ENCODE measurements at places on chromosomes 7 and 10. TPM values are rescaled to one million over a fixed set of nuclear protein-coding genes. Genes with fewer than 3 reads are reported as not detected.

Gene OPN1SW
- not detected for total RNA-seq

Gene COL26A1
- 0.20 TPM for total RNA-seq

Gene NFE2L3
- total RNA-seq = 44.2 TPM

Gene SCIN
- 0.92 TPM for total RNA-seq

DNA sequence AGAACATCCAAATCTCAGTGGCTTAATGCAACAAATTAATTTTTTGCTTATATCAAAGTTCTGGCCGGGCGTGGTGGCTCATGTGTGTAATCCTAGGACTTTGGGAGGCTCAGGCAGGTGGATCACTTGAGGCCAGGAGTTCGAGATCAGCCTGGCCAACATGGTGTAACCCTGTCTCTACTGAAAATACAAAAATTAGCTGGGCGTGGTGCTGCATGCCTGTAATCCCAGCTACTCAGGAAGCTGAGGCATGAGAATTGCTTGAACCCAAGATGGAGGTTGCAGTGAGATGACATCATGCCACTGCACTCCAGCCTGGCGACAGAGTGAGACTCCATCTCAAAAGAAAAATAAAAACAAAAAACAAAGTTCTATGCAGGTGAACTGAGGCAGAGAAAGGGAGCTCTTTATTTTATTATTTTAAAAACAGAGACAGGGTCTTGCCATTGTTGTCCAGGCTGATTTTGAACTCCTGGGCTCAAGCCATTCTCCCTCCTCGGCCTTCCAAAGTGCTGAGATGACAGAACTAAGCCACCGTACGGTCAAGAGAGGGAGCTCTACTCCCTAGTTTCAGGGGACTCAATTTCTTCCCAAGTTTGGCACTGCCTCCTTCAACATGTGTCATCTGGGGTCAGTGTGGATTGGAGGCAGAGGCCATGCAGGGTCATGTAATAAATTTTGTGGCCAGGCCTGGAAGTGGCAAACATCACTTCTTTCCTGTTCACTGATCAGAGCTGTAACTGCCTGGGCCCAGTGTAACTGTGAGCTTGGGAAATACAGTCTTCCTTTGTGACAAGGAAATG lies 2.4 kb downstream of the ADCK2 start:
- DNase-seq = peak; percentile 53

DNA sequence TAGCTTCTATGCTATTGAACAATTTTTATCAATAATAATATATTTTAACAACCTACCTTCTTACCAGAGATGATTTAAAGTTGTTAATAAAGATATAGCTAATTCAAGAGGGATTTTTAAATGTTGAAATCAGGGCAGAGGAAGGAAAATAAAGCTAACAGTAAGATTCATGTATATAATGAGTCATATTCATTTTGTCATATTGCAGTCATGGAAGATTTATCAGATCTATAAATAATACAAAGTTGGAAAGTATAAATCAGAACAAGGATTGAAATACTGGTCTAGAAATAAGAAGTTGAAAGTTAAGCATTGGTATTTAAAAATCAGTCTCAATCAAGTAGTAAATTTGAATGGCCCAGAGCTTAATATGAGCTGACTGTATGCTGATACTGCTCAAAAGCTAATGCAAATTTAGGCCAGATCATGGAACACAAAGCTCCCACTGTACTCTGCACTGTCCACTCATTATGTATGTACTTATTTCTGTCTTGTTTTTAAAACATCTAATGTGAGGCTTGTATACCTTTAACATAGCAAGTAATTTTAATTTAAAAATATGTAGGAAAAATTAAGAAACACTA lies 196.9 kb downstream of the ZEB1 start:
- no peak for DNase-seq
